RKO (cell line): ENCODE measurements at places on chromosomes 7 and 10.

- no peak for DNase-seq
These were observed 76.9 kb upstream of the LANCL2 start for GRCh38 chr7:55288070-55288824.

DNA sequence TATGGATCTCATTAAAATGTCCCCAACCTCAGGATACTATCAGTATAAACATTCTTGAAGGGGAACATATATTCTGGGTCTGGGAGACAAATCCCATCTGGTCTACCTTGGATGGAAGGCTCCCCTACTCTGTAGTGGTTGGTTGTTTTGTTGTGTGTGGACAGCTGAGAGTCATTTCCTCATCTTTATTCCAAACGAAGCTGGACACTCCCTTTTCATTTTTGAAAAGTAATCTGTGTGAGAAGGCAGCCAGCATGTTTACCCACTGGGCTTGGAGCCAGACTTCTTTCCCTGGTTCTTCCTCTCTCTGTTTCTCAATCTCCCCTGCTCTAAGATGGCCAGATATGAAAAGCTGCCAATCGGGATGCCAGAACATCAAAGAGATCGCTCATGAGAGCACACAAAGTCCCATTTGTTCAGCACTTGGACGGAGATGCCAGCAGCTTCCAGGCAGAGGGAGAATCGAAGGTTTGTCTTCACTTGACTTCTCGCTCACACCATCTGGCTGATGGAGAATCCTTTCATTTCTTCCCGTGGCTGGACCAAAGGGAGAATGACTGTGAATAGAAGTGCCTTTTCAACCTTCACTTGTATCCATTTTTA lies 108.1 kb upstream of the AGR3 start:
- no peak for DNase-seq

DNA sequence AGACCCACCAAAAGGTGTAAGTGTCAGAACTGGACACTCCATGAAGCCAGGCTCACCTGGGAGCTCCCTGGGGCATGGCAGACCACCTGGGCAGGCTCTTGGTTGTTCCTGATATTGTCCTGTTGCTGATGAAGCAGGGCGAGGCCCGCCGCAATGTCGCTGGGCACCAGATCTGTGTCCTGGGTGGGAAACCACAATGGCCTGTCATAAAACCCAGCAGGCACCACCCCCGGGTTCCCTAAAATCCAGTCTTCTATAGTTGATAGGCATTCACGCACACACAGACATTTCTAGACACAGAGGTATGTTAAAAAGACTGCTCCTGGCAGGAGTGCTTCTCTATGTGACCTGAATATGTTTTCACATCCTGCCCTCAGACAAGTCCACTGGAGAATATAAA lies 15.0 kb downstream of the DAGLB start:
- no peak for DNase-seq

- peak; percentile 66 for DNase-seq
These were observed 11.5 kb upstream of the MICU1 start for GRCh38 chr10:72637398-72637857.

DNA sequence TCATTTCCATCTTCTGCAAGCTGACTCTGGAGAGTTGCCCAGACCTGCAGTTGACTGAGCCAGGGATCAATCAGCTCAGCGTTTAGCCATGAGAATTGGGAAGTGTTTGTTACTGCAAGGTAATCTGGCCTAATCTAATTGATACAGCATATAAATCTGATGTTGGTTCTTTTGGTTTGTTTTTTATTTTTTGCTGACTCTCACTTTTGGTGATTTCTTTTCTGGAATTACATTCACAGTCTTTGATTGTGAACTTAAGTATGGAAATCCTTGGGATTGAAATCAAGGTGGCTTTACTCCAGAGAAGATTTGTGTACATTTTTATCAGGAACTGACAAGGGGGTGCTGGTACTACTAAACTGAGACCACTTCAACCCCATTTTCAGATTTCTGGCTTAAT lies 1.7 kb upstream of the GIMAP6 start:
- no peak for DNase-seq

DNA sequence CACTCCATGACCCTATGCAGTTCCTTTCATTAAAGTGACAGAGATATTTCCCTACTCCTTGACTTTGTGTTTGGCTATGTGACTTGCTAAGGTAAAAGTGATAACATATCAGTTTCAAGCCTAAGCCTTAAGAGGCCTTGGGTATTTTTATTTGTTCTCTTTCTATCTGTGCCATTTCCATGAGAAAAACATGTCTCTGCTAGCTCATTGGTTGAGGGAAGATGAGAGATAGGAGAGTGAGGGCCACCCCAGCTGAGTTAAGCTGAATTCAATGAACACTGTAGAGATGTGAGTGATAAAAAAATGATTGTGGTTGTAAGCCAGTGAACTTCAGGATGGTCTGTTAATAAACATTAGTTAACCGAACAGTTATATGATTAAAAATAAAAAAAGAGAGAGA lies 13.4 kb downstream of the TASOR2 start:
- DNase-seq: no peak

DNA sequence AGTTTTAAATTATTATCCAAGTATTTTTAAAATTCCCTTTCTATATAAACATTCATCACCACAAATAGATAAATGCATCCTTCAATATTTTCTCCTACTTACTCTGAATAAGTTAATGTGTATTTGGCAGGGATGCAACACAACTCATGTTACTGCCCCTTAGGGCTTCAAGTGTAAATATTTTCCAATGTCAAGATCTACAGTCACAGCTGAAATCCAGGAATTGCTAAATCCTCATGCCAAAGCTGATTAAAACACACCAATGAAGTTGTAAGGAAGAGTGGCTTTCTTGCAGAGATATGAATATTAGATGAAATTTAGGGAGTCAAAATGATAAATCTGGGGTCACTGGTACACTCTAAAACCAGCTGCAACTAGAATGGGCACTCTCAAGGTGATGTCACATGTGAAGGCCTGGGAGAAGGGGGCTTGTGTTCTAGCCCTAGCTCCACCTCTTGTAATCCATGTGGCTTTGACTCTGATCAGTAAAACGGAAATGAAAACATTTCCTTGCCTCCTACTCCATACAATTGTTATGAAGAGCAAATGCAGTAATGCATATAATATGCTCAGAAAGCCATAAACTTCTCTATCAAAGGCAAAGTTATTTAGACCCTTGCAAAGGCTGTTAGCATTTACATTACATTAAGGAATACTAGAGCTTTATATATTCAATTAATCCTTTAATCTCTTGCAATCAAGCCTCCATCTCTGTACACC lies 228.1 kb upstream of the NFE2L3 start:
- no peak for DNase-seq

GRCh38 chr7:7756577-7756976 lies 38.2 kb upstream of the RPA3 start:
- no peak for DNase-seq

- DNase-seq: no peak
These were observed 74.2 kb downstream of the MALSU1 start for GRCh38 chr7:23373151-23374004.

- DNase-seq: no peak
These were observed 33.0 kb downstream of the ORC5 start for GRCh38 chr7:104174798-104175197.

GRCh38 chr10:21929070-21929469 lies 74.5 kb downstream of the DNAJC1 start:
- no peak for DNase-seq

GRCh38 chr7:87517136-87517815 lies 41.8 kb upstream of the ABCB4 start:
- no peak for DNase-seq

DNA sequence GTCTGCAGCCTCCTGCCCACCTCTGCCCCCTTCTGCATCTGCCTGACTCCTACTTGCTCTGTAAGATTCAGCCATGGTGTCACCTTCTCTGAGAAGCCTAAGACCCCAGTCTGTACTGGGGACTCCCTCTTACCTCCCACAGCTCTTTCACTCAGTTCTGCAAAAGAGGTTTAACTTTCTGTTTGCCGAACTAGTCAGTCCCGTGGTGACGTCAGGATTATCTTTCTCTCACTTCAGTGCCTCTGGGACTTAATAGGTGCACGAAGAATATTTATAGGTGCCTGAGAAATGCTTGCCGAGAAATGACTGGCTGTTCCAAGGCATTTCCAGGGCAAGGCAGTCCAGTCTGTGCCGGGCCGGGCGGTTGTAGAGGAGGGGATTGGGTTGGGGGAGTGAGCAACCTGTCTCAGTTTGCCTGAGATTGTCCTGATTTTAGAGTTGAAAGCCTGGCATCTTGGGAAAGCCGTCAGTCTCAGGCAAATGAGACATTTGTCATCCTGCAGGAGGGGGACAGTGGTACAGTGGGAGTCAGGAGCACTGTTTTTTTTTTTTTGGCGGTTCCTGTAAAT lies 227.5 kb upstream of the NPVF start:
- no peak for DNase-seq

GRCh38 chr7:141014125-141014523 lies 628 bp downstream of the MRPS33 start:
- peak; percentile 19 for DNase-seq

DNA sequence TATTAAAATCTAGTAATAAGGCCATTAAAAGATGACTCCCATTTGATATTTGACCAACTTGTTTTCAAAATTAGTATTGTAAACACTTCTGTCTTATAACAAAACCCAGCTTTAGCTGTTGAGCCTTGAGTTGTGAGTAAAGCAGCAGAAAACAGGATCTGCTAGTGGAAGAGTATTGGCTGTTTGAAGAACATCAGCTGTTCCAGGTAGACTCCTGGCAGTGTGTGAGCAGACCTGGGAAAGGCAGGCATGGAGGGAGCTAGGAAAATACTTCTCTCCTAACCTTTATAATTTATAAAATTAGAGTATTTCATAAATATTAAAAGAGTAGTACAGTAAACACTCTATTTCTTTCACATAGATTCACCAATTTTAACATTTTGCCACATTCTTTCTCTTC lies 29.0 kb downstream of the KAT6B start:
- DNase-seq: no peak

DNA sequence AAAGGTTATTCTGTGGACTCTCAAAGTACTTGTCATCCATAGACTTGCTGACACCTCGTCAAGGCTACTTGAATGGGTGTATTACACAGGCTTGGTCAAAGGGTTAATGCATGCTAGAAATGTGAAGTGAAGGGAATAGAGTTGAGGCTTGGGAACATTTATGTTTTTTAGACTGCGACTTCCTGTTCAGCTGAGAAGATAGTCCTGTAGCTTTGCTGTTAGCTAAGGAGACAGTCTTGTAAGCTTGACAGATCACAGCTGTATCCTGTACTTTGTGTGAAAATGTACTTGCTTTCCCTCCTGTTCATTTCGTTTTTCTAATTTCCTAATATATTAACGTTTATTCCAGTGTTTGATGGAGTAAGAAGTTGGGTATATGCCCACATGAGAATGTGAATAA lies 52.1 kb downstream of the ADD3 start:
- no peak for DNase-seq

DNA sequence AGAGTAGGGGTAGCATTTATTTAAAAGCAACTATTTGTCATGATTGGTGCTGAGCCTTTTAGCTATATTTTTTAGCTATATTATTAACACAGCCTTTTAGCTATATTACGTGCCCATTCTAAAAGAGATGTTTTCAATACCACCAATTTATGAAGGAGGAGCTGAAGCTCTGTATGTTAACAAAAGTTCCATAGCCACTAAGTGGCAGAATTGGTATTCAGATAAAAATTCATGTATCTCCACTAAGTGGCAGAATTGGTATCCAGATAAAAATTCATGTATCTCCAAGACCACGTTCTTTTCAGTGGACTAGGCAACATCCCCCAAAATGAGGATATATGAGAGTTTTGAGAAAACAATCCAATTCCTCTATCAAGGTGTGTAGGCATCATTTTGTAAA lies 268.6 kb downstream of the HGF start:
- DNase-seq: peak; percentile 83

- DNase-seq: no peak
These were observed 4.4 kb downstream of the ZMIZ1 start for GRCh38 chr10:79072994-79073645.

GRCh38 chr7:152025937-152026890 lies 740 bp downstream of the GALNT11 start:
- DNase-seq: no peak
